ENCODE measurements at places on chromosomes 5 and 9.

DNA sequence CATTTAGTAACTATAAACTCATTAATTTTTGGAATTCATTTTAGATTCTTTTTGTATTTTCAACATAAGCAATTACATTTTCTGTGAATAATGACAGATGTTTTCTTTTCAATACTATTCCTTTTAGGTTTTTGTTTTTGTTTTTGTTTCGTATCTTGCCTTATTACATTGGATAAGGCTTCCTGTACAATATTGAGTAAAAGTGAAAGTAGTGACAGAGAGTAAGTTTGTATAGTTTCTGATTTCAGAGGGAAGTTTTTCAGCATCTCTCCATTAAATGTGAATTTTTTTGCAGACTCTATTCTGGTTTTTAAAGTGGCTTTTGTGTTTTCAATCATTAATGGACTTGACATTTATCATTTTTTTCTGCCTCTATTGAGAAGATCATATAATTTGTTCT, 12.8 kb upstream of the CAMK4 start:
- DNase-seq: no peak

GRCh38 chr5:75734913-75735789, 17.9 kb upstream of the POC5 start:
- DNase-seq: peak; percentile 17

- no peak for DNase-seq
Measured at GRCh38 chr9:2257248-2257929, 242.2 kb downstream of the SMARCA2 start.

DNA sequence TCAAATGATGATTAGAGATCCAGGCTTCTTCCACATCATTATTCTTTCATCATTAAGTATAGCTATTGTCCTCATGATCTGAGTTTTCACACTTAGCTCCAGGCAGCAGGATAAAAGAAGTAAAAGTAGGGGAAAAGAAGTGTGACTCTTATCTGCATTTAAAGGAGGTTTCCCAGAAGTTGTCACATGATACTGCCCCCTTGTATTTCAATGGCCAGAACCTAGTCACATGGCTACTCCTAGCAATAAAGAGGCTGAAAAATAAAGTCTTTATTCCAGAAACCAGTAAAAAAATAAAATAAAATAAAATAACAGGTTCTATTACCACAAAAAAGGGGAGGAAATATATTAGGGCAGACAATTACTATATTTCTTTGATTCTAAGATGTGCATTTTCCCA, 5.3 kb upstream of the NDUFS4 start:
- no peak for DNase-seq

- no peak for DNase-seq
Measured at GRCh38 chr9:117926031-117926658, 221.9 kb downstream of the TLR4 start.

GRCh38 chr9:92780206-92780605, 15.6 kb upstream of the BICD2 start:
- no peak for DNase-seq

- DNase-seq: no peak
Measured at GRCh38 chr5:93186076-93186682, 394.8 kb downstream of the NR2F1-AS1 start.

GRCh38 chr5:172800088-172800551, 29.1 kb upstream of the DUSP1 start:
- DNase-seq: peak; percentile 16

GRCh38 chr5:36160617-36161016, 8.7 kb downstream of the SKP2 start:
- no peak for DNase-seq

DNA sequence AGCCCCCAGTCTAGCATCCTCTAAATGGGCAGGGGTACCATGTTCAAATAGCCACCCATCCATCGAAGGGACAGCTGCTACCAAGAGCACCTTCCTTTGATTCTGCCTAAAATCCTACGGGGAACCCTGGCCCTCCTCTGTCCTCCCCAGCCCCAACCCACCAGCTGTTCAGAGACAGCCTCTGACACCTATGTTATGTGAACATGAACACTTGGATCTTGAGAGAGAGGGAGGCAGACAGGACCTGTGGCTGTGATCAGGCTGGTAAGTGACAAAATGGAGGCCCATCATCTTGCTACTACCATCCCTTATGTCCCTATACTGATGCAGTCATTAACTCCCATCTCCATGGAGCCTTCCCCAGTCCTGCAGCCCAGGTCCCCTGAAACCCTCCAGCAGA, 8.2 kb downstream of the SLC23A1 start:
- no peak for DNase-seq

DNA sequence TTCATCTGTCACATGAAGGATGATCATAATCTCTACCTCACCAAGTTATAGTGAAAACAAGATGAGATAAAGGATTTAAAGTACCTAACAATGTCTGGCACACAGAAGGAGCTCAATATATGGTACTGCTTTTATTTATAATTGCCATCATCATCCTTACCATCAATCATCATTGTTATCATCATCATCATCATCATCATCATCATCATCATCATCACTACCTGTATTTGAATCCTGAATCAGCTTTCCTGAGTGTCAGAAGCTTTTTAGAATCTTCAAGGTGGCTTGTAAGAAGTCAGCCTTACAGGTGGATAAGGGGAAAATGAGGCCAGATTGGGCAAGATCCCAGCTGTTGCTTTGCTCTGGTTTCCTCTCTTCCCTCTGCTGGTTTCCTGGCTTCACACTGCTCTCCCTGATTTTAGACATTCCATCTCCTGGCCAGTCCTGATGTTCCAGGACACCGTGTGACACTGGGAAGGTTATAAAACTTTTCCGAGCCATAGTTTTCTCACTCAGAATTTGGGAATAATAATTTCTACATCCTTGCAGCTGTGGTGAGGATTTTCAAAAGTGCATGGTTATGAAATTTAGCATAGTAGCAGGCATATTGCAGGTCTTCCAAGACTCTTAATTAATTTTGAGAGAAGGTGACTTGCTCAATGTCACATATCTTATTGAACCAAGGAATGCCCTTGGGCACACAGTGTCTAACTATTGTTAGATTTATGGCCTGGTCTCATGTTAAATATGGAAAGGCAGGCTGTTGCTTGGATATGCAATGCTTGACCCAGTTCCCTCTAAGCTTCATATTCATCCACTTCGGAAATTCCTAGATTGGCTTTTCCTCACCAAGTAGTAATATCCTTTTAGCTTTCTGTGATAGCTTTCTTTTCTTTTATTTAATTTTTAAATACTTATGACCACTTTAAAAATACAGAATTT, 160.7 kb downstream of the TMEM38B start:
- no peak for DNase-seq

DNA sequence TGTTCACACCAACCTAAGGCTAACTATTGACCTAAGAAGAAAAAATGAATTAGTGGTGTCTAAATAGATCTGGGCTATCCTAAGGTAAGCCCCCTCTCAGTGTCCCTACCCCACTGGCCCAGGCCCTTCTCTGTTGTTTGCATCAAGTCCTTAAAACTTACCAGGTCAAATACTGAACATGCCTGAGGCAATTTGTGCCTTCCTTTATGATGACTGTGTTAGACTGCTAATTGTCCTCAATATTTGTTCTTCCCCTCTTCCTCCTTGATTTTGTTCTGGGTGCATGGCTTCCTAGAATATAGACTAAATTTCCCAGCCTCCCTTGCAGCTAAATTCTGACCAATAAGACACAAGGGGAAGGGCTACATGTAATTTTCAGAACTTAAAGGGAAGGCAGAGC, 199.9 kb downstream of the ADAMTS12 start:
- DNase-seq: no peak

GRCh38 chr9:8208465-8208864, 408.9 kb upstream of the DMAC1 start:
- DNase-seq: no peak

DNA sequence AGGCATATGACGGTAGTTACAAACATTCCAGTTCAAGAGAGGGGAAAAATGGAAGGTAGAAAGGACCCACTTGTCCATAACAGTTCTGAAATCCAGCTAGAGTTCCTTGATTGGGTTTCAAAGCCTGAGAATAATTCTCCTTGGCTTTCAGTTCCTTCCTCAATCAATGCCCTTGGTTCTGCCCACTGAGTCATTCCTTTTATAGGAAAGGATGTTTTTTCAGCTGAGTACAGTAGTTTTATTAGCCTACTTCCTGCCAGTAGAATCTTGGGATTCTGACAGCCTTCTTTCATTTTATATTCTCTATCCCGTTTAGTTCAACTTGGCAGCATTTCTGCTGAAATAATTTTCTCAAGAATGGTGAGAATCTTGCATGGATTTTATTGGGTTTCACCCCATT, 386.9 kb upstream of the SMC2 start:
- DNase-seq: no peak
